Fibroblast of villous mesenchyme (primary cell): ENCODE measurements at places on chromosomes 6 and 20. TPM values are rescaled to one million over a fixed set of nuclear protein-coding genes. Genes with fewer than 3 reads are reported as not detected.
A peak's percentile ranks its signal among the peaks of the same experiment; 100 is the strongest.

DNA sequence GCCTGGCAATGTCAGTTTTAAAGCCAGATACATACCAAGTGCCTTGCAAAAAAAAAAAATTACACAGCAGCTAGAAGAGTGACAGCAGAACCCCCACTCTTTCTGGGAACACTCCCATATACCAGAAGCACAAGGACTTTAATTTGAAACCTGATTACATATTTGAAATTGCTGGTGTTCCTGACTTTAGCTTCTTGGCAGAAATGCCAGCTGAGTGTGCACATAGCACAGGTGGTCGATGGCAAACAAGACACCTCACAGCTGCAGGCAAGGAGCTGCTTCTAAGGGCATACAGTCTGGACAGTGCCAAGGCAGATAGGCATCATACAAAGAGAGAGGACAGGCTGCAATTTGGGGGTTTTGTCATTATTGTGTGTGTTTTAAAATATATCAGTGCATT is 150.7 kb upstream of the SGK1 start:
- DNase-seq, result no peak

- DNase-seq, result peak; percentile 30
Measured at GRCh38 chr6:36033935-36034334, 6.3 kb downstream of the MAPK14 start.

Gene SLC26A8
- total RNA-seq, result not detected in 2 replicates

GRCh38 chr6:36622901-36623546 is 28.9 kb downstream of the SRSF3 start:
- no peak for DNase-seq

Gene MUC21
- total RNA-seq, result not detected in 2 replicates

- no peak for DNase-seq
Measured at GRCh38 chr6:26554447-26554696, 16.2 kb downstream of the HMGN4 start.

DNA sequence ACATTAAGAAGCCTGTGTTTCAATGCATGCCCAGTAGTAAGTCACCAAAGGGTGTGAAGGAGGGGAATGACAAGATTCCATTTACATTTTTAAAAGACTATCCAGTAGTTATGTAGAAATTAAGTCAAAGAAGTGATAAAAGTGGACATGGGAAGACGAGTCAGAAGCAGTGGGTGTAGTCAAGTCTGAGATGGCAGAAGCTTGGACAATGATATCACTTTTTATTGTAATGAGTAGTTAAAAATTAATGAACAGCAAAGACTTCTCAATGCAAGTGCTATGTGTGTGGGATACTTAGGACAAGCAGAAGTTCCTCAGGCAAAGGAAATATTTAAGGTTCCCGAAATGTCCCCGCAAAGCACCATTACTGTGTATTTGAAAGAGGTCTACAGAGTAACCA is 156.0 kb downstream of the DST start:
- no peak for DNase-seq

- no peak for DNase-seq
Measured at GRCh38 chr6:142328070-142328469, 26.3 kb downstream of the ADGRG6 start.

GRCh38 chr6:107082045-107082444 is 33.3 kb downstream of the BEND3 start:
- DNase-seq, result peak; percentile 49

- no peak for DNase-seq
Measured at GRCh38 chr6:27281105-27281539, 31.0 kb downstream of the POM121L2 start.

DNA sequence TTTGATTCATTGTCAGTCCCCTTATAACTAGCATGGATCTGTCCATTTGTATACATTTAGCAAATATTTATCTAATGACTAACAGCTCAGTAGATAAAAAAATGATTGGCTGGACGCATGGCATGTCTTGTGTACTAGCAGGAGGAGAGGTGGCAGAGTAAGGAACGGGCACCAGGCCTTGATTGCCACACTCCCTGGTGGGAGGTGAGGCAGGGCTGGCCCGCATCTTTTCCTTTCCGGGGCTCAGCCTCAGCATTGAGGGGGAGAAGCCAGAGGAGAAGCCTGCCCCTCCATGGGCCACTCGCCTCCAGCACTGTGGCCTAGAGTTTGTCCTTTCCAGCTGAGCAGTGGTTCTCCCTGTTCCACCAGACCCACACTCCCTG is 84.9 kb upstream of the TMEM181 start:
- peak; percentile 60 for DNase-seq

DNA sequence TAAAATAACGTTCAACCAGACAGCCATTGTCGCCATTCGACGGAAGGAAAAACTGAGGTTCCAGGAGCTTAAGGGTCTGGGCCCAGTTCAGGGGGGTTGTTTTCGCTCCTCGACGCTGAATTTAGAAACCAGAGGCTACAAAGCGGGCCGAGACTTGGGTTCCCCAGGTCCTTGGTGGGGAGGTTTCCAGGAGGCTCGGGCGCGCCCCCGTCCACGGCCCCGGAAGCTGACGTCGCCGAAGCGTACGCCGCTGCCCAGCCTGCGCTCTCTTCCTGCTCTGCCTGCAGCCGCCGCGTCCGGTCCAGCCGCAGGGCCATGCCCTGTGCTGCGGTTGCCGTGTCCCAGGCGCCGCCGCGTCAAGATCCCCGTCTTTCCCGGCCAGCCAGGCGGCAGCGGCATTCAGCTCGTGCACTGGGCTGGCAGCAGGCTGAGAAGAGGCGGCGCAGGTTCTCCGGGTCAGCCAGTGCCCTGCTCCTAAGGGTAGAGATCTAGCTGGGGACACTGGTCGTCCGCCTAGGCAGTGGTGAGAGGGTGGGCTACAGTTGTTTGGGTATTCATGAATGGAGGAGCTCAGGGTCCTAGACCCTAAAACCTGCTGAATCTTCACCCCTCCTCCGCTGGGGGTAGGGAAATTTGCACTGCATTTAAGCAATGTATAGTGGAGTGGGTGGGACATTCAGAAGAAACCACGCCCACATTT is 901 bp upstream of the TRIM26 start:
- peak; percentile 85 for DNase-seq

Gene SLC17A2
- total RNA-seq, result not detected in 2 replicates

GRCh38 chr6:16118825-16119224 is 10.1 kb upstream of the MYLIP start:
- DNase-seq, result no peak

Gene CITED2
- 297 and 793 TPM in 2 replicates for total RNA-seq

DNA sequence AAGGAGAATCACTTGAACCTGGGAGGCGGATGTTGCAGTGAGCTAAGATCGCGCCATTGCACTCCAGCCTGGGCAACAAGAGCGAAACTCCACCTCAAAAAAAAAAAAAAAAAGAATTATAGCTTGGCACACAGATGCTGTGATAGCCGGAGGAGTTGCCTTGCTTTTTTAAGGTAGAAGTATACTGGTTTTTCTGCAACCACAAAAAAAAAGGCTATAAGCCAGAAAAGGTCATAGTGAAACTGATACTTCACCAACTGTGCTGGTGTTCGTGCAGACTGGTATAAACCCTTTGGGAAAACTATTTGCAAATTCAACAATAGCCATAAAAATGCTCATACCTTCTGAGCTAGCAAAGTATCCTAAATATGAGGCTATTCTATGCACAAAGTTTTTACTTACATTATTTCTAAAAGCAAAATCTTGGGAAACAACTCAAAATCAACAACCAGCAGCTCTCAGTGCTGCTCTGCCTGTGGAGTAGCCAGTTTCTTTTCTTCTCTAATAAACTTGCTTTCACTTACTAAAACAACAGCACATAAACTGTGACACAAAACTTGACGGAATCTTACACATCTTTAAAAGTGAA is 44.0 kb downstream of the B4GALT5 start:
- peak; percentile 21 for DNase-seq
